ENCODE measurements at places on chromosomes 6 and 20.

- peak; percentile 43 for DNase-seq
Observed at GRCh38 chr6:105120570-105120969, 59.2 kb downstream of the POPDC3 start.

DNA sequence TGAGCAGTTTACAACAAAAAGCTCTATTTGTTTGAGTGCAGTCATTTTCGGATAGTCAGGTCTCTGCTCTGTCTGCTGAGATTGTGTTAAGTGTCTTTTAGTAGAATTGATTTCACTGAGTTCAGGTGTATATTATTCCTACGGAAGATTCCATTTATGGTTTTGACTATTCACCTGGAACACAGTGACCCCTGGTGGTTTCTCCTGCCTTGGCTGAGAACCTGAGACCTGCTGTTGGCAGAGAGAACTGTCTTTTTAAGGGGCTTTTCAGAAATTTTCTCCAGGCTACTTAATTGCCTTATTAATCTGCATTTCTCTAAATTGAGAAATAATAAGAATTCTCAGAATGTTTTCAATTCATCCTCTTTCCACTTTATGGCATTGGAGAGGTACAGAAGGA is 508.0 kb downstream of the TBC1D32 start:
- no peak for DNase-seq

DNA sequence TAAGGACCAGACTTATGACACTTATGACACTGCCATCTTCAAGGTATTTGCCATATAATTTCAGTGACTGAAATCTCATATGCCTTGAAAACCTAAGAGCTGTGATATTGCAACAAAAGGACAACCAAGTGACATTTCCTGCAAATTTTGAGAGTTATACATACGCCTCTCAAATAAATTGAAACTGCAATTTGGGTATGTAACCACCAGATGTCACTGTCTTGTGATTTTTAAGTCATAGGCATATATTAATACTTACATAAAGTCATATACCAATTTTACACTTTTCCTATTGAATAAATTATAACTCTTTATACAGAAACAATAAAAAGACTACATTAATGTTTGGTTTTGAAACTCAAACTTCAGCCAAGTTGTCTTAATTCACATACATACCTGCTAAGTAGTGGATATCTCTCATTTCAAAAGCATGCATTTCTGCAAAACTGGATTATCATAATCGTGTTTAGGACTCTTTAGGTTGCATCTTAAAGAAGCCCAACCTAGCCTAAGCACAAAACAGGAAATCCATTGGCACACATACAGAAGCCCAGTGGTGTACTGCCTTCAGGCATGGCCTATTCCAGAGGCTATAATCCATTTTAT is 180.2 kb downstream of the PACRG start:
- no peak for DNase-seq

DNA sequence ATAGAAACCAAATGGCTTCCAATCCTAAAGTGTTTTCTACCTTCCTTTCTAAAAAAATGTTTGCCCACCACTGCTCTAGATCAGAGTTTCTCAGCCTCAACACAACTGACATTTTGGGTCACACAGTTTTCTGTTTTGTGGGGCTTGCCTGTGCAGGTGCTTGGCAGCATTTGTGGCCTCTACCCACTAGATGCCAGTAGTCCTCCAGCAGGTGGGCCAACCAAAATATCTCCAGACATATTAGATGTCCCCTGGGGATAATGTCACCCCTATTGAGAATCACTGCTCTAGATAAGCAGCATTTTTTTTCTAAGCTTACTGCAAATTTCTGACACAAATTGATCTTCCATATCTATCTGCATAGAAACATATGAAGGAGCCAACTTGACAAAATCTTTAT is 26.3 kb upstream of the EPM2A start:
- DNase-seq = no peak

GRCh38 chr6:19052219-19052618 is 665.1 kb downstream of the RNF144B start:
- peak; percentile 1 for DNase-seq

DNA sequence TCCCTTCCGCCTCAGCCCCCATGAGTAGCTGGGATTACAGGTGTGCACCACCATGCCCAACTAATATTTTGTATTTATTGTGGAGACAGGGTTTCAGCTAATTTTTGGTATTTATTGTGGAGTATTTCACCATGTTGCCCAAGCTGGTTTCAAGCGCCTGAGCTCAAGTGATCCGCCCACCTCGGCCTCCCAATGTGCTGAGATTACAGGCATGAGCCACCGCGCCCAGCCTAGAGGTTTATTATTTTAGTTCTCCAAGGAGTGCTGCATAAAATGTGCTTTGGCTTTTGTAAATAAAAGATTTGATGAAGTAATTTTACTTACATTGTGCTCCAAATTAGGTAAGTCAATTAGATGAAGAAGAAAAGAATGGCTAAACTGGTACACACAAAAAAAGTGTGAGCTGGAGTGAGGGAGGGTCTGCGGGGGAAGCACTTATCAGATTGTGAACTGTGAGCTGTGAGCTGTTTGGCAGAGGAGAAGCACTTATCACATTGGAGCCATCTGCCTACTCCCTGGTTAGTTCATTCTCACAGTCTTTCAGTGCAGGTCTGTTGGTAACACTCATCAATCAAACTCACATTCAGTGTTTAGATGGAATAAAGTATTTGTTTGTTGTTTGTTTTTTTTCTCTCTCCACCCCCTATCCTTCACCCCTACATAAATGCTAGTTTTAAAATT is 398.0 kb downstream of the EPHA7 start:
- DNase-seq = no peak

DNA sequence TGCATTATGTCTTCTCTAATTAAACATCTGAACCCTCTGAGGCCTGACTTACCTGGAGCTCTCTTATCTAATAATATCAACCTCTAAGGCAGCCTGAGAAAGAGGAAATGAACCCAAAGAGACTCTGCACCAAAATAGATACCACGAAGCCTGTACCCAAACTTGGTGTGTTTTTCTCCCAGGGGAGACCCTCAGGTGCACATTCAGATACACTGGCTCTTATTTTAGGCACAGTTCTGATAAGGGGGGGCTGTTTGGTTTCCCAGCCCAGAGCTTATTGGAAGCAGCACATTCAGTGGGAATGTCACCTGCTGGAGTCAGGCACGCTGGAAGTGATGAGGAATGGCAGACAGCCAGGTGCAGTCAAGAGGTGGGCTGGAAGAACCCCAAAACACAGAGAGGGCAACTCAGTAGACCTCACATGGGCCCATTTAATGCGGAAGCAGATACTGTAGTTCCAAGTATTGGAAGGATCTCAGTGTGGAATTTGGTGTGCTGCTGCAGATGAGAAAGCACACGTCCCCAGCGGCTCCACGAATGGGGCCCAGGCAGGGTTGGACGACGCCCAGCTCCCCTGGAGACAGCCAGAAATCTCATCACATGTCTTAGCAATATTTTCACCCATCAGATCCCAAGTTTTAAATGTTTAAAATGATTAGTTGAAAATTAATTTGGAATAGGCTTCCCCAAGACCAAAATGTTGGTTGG is 9.7 kb upstream of the CCR6 start:
- no peak for DNase-seq

GRCh38 chr20:48302149-48302548 is 516.9 kb upstream of the SULF2 start:
- no peak for DNase-seq

GRCh38 chr6:36127462-36128016 is 2.8 kb upstream of the MAPK13 start:
- DNase-seq = peak; percentile 48

DNA sequence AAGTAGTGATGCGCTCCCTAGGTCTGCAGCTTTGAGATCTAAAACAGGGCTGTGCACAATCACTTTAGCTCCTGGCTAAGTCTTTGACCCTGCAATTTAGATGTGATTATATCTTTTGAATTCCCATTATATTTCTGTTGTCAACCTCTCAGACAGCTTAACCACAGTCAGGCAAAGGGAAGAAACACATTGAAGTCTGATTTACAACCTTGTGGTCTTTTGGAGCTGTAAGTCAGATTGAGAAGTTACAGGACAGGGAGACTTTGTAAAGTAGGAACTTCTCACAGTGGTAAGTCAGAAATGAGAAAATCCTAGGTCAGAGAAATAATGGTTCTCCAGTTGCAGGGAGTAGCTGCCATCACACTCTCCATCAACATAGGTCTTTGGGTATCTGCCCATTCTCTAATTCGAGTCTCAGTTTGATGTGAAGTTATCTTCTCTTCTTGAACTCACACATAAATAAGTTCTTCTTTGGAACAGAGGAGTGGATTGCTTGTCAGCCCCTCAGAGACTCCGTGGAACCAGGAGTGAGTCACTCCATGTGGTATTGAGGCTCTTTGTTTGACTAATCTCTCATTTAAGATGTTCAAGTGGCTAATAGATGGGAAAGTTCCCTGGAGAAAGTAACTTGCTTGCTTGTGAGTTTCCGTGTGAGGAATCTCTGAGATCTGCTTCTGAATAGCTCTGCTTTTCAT is 35.0 kb upstream of the SGK1 start:
- no peak for DNase-seq

DNA sequence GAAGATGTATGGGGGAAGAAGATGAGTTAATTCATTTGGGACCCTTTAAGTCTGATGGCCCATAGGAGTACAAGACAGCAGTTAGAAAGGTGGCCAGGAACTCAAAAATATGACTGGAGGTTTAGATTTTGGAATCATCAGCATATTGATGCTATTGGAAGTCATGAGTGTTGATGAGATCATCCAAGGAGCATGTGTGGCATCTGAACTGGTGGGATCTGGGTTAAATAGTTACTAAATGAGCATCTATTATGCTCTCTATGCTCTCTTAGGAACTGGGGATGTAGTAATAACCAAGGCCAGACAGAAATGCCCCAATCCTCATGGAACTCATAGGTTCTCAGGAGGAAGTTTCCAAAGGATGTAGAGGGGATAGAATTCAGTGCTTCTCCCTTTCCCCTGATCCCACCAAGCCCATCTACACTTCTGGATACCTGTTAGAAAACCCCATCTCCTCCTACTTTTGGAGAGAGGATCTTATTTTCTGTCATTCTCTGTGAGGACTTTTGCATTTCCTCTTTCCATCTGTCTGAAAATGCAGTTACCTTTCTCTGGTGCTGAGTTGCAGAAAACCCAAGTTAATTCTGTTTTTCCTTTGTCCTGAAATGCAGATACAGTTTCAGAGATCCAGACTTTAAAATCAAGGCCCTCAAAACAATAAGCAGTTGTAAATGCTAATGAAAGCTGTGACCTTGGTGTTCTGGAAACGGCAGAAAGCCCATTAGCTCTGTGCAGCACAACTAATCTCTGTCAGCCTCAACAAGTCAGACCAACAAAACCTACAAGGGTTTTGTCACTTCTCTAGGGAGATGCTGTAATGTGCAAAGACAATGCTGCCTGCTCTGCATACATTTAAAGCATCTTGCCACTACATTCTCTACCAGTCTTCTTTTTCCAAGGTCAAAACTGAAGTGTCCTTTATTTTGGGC is 65.8 kb downstream of the TBC1D7 start:
- no peak for DNase-seq

- DNase-seq = no peak
Observed at GRCh38 chr6:42095776-42096541, 45.6 kb downstream of the TAF8 start.

- DNase-seq = peak; percentile 24
Observed at GRCh38 chr6:108492131-108492766, 68.5 kb upstream of the FOXO3 start.

- DNase-seq = no peak
Observed at GRCh38 chr20:35224536-35224935, 2.0 kb upstream of the MMP24 start.

DNA sequence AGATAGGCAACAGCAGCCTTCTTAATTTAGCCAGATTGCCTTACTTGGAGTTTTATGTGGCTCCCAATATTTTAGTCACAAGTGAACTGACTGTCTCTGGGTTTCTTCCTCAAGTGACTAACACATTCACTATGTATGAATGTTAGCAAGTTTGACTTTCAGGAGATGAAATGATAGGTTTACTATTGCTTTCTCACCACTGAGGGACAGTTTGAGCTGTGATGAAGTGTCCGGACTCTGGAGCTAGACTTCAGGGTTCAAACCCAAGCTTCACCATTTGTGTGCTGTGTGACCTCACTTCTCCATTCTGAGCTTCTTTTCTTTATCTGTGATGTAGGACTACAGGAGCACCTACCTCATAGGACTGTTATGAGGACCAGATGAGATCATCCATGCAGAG is 8.2 kb downstream of the DHX35 start:
- peak; percentile 69 for DNase-seq

- DNase-seq = no peak
Observed at GRCh38 chr6:106446983-106447382, 86.5 kb downstream of the CRYBG1 start.

GRCh38 chr6:53811082-53811481 is 16.3 kb downstream of the LRRC1 start:
- no peak for DNase-seq

- no peak for DNase-seq
Observed at GRCh38 chr20:24935766-24936525, 13.1 kb upstream of the CST7 start.

- peak; percentile 38 for DNase-seq
Observed at GRCh38 chr6:154197196-154197860, 158.3 kb downstream of the OPRM1 start.

DNA sequence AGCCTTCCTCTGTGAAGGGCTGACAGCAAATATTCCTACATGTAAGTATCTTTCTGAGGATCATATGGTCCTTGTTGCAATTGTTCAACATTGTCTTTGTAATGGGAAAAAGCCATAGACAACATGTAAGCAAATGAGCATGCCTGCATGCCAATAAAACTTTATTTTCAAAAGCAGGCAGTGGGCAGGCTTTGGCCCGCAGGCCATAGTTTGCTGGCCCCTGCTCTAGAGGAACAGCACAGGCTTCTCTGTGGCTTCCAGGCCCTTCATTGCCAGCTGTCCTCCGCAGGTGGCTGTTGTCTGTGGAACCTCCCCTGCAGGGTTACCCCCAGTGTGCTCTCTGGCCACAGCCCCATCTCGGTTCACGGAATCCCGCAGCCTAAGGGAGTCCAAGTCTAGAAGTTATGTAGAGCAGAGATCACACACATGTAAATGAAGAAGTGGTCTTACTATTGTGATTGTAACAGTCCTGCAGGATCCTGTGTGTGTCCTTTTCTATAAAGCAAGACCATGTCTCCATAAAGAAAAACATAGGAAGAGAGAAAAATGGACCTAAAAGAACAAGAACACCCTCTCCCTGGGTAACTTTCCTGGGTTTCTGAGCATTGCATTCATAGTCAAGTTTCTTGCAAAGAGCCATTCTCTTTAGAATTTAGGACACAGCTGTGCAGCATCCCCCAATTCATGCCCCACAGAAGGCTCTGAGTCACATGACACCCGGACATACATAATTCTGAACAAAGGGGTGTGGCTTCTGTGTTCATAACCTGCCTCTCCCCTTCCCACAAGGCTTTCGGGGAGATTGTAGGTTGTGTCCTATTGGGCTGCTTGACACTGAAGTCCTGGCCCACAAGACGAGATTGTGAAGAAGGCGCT is 10.0 kb downstream of the UNC93A start:
- DNase-seq = no peak

- DNase-seq = peak; percentile 29
Observed at GRCh38 chr6:52540286-52540902, 36.5 kb downstream of the TRAM2 start.

- DNase-seq = no peak
Observed at GRCh38 chr20:46139266-46139889, 21.3 kb downstream of the CD40 start.

- no peak for DNase-seq
Observed at GRCh38 chr6:39389484-39389767, 66.9 kb upstream of the KCNK16 start.

All from AG09309 (cell line).